ENCODE measurements at places on chromosomes 11 and 22.

DNA sequence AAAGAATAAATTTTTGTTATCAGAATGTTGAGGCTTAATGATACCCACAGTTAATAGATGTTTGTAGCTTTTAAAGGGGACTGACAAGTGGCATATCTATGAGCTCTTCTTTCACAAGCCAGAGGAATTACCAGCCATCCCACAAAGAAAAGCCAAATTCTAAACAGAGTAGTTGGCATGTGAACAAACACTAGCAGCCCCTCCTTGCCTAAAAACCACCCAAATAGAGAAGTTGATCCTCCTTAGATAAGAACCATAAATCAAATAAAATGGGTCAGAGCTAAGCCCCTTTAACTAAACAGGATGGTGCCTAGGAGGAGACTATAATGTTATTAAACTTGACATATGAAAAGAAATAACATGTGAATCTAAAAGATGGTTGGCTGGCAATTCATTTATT lies 11.4 kb downstream of the LPXN start:
- DNase-seq, result no peak

DNA sequence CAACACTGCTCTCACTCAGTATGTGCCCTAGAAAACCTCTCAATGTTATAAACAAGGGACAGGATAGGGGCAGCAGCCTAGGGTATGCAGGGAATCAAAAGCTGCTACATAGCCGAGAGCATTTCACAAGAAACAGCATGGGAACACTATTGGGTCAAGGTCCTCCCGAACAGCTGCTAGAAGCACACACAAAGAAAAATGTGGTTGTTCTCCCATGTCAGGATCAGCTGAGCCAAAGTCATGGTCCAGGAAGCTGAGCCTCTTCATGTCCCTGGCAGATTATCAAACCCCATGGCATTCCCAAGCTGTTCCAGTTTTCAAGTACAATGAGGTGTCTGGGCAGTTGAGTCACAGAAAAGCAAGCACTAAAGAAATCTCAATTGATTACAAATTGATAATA lies 21.0 kb upstream of the GDPD4 start:
- DNase-seq, result no peak

GRCh38 chr22:23470811-23471389 lies 109.2 kb downstream of the IGLL1 start:
- no peak for DNase-seq

DNA sequence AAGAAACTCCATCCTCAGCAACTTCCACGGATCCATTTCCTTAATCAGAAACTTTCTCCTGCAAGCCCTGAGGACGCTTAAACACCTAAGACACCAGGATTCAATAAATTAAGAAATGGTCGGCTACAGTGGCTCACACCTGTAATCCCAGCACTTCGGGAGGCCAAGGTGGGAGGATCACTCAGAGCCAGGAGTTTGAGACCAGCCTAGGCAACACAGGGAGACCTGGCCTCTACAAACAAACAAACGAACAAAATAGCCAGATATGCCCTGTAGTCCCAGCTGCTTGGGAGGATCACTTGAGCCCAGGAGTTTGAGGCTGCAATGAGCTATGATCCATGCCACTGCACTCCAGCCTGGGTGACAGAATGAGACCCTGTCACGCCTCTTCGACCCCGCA lies 46.7 kb downstream of the RPUSD4 start:
- no peak for DNase-seq

- DNase-seq, result no peak
Observed at GRCh38 chr11:128424271-128424711, 163.1 kb downstream of the ETS1 start.

DNA sequence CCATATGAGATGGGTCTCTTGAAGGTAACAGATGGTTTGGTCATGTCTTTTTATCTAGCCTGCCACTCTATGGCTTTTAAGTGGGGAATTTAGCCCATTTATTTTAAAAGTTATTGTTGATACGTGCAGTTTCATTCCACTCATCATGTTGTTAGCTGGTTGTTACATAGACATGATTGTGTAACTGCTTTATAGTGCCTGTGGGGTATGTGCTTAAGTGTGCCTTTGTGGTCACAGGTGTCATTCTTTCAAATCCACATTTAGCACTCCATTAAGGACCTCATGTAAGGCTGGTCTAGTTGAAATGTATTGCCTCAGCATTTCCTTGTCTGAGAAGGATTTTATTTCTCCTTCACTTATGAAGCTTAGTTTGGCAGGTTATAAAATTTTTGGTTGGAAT lies 263.8 kb upstream of the LUZP2 start:
- DNase-seq, result no peak

- no peak for DNase-seq
Observed at GRCh38 chr11:117187007-117187406, 8.5 kb downstream of the SIDT2 start.

DNA sequence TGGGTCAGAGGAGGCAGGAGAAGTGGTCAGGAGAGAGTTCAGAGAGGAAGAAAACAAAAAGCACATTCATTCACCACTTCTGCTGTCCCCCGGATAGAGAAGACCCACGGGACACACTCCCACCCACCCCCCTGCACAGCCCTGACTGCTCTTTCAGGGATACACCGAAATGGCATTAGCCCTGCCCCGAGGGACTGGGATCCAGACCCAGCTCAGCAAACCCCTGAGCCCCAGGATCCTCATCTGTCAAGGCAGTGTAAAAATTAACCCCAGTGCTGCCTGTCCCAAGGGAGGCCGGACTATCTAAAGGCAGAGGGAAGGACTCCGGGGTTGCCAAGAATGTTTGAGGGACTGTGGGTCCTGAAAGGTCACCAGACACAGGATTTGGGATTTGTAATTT lies 31.2 kb downstream of the TPBGL start:
- DNase-seq, result no peak

All from LoVo (cell line).